ENCODE measurements at places on chromosomes 16 and 17.

DNA sequence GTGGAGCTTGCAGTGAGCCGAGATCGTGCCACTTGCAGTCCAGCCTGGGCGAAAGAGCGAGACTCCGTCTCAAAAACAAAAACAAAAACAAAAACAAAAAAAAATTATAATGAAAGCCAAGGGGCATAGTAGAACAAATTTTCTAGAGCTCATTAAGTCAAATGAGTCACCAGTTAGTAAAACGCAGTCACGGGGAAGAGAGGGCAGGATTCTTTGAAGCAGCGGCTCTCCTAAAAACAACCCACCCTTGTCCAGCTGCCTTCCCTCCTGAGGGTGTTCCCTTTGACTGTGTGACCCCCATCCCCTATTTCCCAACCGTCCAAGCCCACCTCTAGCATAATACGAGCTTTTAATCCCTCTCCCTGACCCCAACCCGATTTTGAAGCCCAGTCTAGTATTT is 44.1 kb upstream of the STH start:
- no peak for DNase-seq

- no peak for DNase-seq
Measured at GRCh38 chr17:43568506-43569082, 22.5 kb upstream of the ETV4 start.

DNA sequence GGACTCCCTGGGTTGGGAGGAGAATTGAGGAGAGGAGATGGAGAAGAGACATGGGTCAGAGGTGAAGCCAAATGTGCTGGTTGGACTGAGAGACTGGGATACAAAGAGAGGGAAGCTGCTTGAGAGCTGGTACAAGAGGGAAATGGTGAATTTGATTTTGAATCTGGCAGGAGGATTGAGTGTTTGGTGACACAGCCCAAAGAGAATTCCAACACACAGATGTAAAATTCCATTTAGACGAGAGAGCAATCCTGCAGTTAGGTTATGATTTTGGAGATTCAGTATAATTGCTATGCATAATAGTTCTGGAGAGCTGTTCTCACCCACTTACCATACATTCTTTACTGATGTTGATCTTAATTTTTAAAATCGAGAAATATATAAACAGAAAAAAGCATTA is 57.7 kb downstream of the HSD17B2 start:
- DNase-seq: no peak

- DNase-seq: no peak
Measured at GRCh38 chr16:4328782-4329775, 13.2 kb downstream of the GLIS2 start.

DNA sequence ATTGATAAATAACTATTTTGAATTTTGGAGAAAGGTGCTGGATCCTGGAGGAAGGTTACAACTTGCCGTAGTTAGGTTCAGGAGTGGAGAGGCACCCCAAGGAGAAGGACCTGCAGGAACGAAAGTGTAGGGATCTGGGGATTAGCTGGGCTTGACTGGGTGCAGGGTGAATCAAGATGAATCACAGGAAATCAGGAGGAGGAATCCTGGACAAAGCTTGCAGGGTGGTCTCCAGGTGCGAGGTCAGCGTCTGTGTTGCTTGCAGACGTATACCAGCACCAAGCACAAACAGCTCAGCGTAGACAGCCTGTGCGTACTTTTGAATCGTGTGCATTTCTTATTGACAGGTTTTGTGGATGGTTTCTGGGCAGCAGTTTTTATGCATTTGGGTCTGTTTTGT is 144.3 kb downstream of the MSI2 start:
- no peak for DNase-seq

- DNase-seq: no peak
Measured at GRCh38 chr17:77144227-77144626, 3.5 kb downstream of the SEC14L1 start.

DNA sequence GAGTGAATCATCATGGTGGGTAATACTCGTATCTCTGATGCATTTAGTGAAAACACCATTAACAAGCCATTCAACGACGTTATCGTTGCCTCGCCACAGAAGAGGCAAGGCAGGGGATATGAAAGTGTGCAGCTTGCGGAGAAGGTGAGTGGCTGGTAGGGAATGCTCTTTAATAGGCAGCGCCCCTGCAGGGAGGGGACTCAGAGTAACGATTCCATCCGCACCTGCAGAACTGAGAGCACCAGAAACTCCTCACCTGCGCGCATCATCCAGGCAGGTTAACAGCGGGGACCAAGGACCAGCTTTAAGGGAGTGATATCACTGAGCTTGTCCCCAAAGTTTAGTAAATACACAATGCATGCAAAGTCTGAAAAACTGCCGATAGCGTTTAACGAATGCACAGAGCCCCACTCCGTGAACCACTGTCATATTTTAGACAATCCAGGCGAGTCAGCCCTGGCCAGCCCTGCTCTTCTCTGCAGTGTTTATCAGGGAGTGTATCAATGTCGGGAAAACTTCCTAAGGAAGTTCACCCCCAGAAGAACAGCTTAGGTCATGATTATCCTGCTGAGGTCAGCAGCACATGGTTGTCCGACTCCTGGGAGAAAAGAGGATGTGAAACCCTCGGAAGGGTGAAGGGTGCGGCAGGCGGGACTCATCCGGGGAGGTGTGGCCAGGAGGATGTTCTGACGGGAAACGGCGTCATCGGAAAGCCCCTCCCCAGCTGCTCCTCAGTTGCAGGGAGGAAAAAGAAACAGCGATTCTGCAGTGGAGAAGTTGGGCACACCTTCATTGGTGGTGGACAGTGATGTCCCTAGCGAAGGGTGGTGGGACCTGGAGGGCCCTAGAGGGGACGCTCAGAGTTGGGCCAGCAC is 68.5 kb upstream of the DNAH17 start:
- DNase-seq: peak; percentile 36

DNA sequence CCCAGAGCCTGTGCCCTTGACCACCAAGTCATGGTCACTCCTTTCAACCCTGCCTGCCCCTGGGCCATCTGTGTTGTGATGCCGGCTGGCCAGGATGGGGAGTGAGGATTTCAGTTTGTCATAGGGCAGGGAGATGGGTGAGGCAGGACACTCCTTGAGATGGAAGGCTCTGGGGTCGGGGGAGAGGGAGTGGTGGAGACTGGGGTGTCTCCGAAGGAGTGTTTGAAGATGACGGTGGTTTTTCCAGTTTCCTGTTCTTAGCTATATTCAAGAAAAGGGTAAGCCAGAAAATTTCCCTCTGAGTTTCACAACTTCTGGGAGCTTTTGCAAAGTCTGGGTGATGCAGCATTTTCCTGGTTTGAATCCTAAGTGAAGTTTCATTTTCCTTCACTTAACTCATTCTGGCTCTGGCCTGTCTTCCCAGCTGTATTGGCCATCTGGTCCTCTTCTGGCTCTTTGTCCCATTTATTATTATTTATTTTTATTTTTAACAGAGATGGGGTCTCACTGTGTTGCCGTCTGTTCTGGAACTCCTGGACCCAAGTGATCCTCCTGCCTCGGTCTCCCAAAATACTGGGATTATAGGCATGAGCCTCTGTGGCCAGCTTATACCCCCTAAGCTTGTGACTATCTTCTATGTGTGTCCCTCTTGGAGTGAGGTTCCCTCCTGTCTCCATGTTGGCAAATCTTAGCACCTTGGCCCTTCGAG is 27.7 kb downstream of the ABCC1 start:
- no peak for DNase-seq

- no peak for DNase-seq
Measured at GRCh38 chr17:82740906-82741759, 5.7 kb downstream of the FN3K start.

- no peak for DNase-seq
Measured at GRCh38 chr17:44091200-44091997, 20.9 kb downstream of the G6PC3 start.

- no peak for DNase-seq
Measured at GRCh38 chr17:77606865-77607210, 351.7 kb upstream of the TNRC6C start.

- no peak for DNase-seq
Measured at GRCh38 chr17:66713533-66714042, 121.3 kb upstream of the CACNG5 start.

GRCh38 chr17:44604768-44605485 is 47.6 kb downstream of the FZD2 start:
- no peak for DNase-seq

- no peak for DNase-seq
Measured at GRCh38 chr17:6450926-6451832, 6.9 kb downstream of the PIMREG start.

DNA sequence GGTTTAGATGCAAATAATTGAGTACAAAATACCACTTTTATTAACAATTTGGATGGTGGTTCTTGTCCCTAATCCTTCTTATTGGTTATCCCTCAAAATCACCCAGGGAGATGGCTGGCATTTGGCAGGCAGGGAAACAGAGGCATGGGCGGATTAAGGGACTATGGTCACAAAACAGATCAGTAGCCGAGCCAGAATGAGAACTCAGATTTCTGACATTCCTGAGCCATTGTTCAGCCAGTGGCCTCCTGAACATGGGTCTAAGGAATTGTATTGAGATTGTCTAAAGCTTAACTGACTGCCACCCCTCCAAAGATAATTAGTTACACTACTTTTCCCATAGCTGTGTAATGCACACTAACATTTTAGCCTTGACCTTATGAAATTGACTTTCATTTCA is 88.4 kb downstream of the CHD9NB start:
- no peak for DNase-seq

DNA sequence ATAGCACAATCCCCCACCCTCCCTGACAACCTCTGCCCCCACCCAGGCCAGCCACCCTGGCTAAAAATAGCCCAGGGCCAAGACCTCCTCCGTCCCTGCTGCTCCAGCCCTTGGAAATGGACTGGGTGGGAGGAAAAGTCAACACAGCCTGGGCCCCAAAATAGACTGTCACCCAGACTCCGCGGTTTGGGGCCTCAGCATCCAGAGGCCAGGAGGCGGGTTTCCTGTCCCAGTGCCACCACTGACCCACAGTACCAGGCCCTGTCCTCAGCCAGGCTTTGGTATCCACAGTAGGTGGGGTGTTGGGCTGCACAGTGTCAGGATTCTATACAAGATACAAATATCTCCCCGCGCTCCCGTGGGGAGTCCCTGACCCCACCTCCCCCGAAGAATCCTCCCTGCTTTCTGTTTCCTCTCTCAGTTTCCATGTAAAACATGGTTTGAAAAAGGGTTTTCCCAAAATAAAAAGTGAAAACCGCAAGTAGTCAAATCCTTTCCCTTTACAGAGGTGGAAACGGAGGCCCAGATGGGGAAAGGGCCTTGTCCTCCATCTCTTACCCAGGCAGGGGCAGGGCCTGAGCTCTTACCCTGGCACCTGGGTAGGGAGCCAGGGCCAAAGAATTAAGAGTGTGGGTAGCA is 20.1 kb downstream of the CPNE2 start:
- no peak for DNase-seq

- DNase-seq: no peak
Measured at GRCh38 chr16:68640972-68641371, 4.1 kb upstream of the CDH3 start.

DNA sequence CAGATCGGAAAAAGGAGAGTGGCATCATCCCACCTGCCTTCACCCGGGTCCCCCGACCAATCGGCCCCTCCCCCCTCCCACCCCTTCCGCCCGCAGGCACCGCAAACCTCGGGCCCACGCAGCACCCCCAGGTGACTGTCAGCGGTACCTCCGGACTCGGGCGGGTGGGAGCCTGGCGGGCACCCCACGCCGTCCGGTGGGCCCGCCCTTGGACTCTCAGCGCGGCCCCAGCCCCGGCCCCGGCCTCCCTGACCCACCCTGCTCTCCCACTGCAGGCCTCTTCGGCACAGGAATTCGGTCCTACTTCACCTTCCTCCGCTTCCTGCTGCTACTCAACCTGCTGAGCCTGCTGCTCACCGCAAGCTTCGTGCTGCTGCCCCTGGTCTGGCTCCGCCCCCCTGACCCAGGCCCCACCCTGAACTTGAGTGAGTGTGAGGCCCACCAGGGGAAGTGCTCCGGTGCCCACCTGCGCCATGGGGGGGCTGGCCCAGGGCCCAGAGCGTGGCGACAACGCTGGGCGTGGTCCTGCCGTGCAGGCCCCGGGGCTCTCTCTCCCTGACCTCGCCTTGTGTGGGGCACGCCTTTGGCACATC is 1.6 kb downstream of the TMC8 start:
- no peak for DNase-seq

DNA sequence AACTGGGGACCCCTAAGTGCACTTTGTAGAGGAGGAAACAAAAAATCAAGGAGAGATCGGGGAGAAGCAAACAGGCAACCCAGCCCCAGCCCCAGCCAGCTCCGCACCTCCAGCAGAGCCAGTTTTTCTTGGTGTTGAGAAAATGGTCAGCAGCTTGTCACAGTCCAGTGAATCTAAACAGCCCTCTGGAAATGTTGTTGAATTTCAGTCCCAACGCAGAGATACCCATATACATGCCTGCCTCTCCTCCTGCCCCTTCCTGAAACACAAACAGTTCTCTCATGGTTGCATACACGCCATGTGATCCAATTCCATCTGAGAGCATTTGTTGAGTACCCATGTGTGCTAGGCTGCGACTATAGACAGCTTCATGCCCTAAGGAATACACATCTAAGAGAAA is 42.4 kb upstream of the LHX1 start:
- DNase-seq: no peak

DNA sequence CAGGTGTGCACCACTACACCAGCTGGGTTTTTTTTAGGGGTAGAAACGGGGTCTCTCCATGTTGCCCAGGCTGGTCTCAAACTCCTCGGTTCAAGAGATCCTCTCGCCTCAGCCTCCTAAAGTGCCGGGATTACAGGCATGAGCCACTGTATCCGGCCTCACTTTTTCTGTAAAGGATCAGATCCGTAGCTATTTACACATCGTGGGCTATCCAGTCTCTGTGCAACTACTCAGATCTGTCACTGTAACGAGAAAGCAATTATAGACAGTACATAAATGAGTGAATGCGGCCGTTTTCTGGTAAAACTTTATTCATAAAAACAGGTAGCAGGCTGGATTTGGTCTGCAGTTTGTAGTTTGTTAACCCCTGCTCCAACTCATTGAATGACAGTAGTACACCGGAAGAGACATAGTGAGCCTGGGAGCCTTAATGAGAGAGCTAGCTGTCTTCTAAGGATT is 44.5 kb downstream of the VMP1 start:
- DNase-seq: no peak

- no peak for DNase-seq
Measured at GRCh38 chr16:22317001-22317530, 19.9 kb downstream of the POLR3E start.

DNA sequence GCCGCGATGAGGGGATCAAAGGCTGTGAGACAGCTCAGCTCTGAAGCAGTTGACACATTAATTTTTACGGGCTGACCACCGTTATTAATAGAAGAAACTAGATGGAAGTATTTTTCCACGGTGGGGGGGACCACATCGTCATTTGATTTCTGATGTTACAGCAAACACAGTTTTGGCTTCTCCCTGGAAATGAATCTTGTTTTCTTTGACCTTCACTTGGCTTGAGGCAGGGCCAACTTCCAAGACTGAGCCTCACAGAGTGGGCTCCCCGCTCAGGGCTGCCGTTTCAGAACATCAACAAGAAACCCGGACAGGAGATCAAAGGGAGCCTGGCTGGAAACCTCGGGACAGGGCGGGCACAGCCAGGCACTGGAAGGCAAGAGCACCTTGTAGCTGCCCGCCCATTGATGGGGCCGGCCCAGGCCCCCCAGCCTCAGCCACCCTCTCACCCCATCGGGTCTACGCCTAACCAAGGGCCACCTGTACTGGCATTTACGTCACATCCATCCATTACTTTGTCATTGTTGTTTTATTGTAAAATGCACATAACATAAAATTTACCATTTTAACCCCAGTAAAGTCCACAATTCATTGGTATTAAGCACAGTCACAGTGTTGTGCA is 124.6 kb downstream of the C16orf95 start:
- no peak for DNase-seq

GRCh38 chr16:1097800-1098199 is 1.8 kb upstream of the C1QTNF8 start:
- no peak for DNase-seq

GRCh38 chr16:31913668-31914067 is 40.1 kb downstream of the ZNF267 start:
- DNase-seq: no peak
